ENCODE measurements at places on chromosomes 12 and 14.
A peak's percentile ranks its signal among the peaks of the same experiment; 100 is the strongest.

- DNase-seq: no peak
Measured at GRCh38 chr12:45289245-45290215, 73.6 kb downstream of the ANO6 start.

- no peak for DNase-seq
Measured at GRCh38 chr12:128290938-128291337, 24.0 kb downstream of the TMEM132C start.

- no peak for DNase-seq
Measured at GRCh38 chr14:55707365-55707804, 127.4 kb downstream of the KTN1 start.

DNA sequence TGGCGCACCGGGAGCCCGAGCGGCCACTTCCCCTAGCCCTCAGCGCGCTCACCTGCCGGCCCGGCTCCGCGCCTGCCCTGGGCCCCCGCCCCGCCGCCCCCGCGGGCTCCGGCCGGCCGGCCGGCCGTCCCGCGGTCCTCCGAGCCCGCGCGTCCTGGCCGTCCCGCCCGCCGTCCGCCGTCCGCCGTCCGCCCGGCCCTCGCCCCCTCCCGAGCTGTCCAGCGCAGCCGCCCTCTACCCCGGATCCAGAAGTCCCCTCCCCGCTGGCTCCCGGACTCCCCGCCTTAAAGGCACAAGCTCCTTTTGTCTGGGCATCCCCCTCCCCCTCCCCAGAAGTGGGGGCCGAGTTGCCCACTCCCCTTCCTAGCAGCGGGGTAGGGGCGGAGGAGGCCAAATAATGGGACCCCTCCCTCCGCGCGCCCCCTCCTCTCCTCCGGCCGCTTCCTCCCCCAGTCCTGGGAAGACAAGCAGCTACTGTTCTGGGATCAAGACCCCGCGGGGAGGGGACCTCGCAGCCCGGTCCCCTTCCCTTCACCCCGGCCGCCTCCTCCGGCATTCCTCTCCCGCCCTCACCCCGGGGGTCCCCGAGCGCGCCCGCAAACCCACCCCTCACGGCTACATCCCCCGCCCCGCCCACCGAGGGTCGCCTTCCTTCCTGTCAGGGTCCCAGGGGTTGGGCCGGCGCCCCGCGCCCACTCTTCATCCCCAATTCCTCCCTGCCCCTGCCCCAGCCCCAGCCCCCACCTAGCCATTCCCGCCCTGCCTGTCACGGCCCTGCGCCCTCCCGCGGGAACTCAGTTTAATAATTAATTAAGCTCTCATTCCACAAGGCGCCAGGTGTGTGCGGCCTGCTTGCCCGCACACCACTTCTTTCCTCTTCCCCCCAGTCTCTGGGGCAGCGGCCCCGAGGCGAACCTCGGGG, at the start of gene ADCY6:
TSS of gene ADCY6 (minus strand) at position 236 of the 922 bp plus-strand sequence. CDS start 5,655 bp downstream, outside the sequence.
- DNase-seq: peak; percentile 73

- DNase-seq: no peak
Measured at GRCh38 chr12:77047341-77048109, 17.8 kb downstream of the E2F7 start.

- no peak for DNase-seq
Measured at GRCh38 chr12:46548605-46549071, 176.1 kb upstream of the SLC38A2 start.

DNA sequence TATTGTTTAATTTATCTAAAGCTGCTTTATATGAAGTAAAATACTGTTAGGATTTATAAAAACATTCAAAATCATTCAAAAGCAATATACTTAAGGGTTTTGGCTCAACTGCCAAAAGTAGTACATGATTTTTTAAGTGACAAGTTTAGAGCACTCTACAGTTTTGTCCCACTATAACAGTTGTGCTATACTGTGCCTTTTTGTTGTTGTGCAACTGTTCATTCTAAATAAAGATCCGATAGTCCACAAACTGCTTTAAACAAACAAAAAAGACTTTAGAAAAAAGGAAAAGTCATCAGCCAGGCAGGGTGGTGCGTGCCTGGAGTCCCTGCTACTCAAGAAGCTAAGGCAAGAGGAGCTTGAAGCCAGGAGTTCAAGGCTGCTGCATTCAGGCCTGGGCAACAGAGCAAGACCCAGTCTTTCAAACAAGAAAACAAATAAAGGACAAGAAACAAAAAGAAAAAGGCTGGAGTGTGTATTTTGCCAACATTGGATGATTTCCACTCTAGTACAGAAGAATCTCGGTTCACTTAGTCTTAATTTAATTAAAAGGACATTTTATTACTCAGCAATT, 7.3 kb downstream of the C2CD5 start:
- DNase-seq: no peak

GRCh38 chr14:85313560-85314207, 216.3 kb upstream of the FLRT2 start:
- DNase-seq: no peak

- DNase-seq: no peak
Measured at GRCh38 chr12:104790296-104791125, 167.6 kb downstream of the SLC41A2 start.

- DNase-seq: no peak
Measured at GRCh38 chr14:105861985-105862465, 335.6 kb downstream of the TMEM121 start.

GRCh38 chr12:50326590-50327284, 43.4 kb upstream of the LIMA1 start:
- DNase-seq: no peak

GRCh38 chr12:76238688-76239087, 109.5 kb downstream of the BBS10 start:
- DNase-seq: no peak

DNA sequence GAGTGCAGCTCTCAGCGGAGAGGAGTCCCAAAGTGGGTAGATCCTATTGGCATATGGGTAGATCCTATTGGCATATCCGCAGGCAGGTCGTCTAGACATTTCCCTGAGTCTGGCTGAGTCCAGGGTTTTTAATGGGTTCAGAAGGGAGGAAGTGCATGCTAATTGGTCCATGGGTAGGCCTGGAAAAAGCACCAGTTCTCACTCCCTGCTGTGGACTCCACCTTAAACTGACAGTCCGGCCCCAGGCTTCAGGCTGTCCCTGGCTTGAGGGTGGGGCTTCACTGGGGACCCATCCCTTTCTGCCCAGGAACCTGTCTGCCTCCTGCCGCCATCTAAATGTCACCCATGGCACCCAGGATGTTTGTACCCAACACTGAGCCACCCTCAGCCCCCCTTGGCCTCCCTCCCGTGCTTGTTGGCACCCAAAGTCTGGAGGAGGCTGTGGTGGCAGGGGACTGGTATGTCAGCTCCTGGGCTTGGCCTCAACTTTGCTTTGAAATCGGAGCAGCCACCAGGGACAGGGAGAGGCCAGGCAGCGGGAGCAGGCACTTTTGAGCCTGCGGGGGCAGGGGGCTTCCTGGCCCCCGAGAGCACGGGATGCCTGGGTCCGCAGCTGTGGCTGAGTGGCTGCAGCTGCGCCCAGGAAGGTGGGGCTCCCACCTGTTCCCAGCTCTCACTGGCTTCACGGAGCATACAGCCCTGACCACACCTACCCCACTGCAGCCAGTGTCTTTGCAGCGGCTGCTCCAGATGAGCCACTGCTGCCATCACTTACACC, 29.6 kb upstream of the YAF2 start:
- DNase-seq: no peak

GRCh38 chr12:127809275-127809674, 457.7 kb upstream of the TMEM132C start:
- no peak for DNase-seq

- no peak for DNase-seq
Measured at GRCh38 chr14:95498622-95499353, 17.7 kb downstream of the SYNE3 start.

DNA sequence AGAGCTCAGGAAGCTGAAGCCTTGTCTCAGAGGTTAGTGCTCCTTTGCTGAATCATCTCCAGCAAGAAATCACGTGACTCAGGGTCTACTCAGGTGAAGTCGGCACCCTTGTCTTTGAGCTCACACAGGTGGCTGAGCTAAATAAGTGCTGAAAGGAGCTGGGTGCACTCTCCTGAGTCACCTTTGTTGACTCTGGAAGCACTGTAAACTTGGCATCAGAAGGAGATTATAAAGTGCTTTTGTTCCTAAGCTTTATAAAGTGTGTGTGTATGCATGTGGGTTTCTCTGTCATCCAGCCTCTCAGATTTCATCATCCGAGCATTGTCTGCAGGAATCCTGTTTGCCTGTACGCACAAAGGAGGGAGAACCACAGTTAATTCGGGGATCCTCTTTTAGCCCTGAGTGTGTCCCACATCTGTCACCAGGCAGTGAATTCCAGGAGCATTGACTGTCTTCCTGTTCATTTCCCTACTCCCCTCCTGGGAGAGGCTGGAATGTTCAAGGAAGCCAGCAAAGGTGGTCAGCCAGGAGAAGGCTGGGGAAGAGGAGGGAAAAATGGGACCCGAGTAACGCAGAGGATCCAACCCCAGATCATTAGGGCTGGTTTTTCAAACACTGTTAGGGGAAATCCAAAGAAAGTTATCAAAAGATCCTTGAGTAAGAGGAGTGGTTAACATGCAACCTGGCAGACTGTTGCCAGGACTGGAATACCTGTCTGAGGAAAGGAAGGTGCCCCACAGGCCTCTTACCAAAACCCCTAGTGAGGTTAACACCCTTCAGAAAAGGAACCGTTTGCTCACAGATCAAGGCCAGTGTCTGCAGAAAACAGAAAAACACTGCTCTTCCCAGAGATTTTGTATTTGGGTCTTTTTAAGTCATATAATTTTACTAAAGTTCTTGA, 157.5 kb upstream of the HIF1A start:
- DNase-seq: no peak

DNA sequence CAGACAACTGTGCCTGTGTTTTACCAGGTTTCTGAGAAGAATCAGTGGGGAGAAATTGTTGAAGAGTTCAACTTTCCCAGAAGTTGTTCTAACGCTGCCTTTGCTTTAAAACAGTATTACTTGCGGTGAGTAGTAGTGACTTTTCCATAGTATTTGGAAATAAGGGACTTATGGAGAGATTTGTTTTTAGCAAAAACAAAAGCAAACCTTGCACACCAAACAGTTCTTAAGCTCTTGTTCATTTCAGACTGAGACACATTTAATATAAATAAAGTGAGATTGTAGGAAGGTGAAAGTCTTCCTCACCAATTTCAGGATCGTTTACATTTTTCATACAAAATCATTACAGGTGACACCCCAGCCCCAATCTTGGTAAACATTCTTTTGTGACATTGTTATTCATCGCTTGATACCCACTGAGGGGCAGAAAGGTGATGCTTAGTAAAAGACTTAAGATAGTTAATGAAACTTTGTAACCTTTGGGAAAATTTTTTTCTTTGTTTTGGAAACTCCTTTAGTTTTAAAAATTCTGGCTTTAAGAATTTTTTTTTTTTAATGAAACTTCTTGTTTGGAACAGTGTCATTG, 1.8 kb downstream of the ARID2 start:
- no peak for DNase-seq

DNA sequence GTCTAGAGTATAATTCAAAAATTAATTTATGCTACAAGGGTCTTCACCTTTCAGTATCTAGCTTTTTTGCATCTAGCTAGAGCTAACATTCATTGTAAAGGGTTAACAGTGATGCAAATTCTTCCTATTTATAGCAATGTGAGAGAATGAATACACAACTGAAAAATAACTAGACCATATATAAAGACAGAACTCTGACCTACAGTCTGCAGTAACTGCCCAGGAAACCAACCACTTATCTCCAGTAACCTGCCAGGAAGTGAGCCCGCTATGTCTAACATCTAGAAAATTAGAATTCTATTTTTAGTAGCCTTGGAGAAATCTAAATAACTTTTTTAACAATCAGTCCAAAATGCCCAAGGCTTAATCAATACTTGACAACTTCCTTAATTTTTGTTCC, 1021.9 kb downstream of the LRFN5 start:
- DNase-seq: no peak

DNA sequence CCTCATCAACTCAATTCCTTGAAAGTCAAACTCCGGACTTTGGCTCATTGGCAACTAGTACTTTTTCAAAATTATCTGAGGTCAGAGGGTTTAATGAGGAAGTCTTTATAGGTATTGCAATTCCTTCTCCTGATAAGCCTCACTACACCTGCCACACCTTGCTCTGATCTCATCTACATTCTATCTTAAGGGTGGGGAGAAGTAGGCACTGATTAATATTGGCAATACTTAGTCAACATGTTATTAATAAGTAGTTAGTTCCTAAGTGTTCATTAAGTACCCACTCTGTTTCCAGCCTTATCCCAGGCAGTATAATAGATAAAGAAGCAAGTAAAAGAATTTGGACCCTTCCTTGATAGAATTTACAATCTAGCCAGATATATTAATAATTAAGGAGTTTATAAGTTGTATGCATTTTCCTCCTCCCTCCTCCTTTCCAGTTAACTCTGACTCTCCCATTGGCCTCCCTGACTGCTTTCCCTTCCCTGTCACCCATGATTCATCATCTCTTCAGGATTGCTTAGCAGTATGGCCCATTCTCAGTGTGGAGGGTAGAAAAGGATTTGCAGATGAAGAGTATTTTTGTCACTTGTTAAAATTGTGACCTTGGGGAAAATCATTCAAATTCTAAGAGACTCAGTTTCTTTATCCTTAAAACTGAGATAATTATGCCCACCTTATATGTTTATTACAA, 231.0 kb upstream of the ATP2B1 start:
- no peak for DNase-seq

GRCh38 chr12:129208566-129208965, 355.3 kb downstream of the GLT1D1 start:
- no peak for DNase-seq

GRCh38 chr12:121036810-121037326, 2.2 kb downstream of the OASL start:
- no peak for DNase-seq

DNA sequence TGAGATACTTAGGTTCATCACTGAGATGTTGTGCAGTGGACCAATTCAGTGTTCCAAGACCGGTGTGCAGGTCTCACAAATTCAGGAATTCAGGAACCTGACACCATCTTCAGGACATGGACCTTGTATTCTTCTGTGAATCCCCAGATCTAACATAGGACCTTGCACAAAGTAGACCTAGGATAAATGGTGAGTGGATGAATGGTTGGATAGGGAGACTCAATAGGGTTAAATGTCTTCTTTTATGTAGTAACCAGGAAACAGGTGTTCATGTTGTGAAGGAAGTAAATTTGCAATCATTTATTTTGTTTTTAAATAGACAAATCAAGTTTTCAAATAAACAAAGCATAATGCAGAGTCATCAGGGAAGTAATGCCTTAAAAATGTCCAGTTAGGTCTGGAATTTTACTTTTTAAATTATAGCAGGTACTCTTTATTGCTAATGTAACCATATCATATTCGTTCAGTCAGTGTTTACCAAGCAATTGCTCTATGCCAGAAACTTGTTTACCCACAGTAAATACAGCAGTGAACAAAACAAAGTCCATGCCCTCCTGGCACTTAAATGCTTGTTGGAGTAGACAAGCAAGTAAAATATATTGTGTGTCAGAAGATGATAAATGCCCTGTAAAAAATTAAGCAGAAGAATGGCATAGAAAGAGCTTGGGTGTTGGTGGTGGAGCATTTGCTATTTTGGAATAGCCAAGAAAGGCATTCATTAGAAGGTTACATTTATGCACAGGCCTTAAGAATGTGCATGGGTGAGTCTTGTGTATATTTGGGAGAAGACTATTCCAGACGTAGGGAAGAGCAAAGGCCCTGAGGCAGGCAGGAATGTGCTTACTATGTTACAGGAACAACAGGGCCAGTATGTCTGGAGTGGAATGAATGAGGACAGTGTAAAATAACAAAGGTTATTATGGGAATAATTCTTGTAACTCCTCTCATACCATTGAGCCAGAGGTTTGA, 26.3 kb downstream of the RXYLT1 start:
- DNase-seq: no peak

GRCh38 chr12:53585448-53586125, 40.6 kb downstream of the ATF7 start:
- DNase-seq: no peak

- no peak for DNase-seq
Measured at GRCh38 chr12:104738331-104738730, 219.8 kb downstream of the SLC41A2 start.
